Stimulated activated CD4-positive, alpha-beta T cell treated with anti-CD3 and anti-CD28 coated beads, Interleukin-1b, Interleukin-23, amount 100 ng/mL, for 1 hour (primary cell): ENCODE measurements at places on chromosomes 2 and 18.

DNA sequence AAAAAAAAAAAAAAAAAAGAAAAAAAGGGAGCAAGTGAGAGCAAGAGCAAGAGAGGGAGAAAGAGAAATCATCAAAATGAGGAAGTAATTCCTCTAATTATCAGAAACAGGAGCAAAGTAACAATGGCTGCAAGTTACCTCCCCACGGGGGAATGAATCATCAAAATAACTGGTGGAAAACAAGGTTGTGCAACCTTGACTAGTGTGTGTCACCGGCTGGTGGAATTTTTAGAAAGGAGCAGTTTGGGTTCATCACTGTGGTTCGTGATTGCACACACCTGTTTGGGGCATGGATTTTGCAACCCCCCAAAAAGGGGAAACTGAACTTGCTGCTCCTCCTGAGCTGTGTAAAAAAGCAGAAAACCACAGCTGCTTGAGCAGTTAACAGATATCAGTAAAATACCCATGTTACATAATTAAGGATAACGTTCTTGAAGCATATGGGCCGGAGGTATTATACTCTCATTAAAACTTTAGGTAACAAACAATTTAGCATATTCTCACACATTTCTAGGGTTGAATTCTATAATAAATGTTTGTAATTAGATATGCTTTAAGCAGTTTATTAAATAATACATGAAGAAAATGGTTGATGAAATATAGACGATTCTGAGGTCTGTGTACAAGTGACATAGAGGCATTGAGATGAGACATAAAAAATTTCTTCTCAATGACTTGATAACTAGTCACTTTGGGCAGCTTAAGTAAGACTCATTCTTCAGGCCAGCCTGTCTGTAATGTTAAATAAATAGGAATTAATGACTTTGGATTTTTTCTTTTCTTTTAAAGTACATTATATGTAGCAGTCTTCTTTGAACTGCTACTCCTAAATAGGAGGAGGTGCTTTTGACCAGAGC is 184.2 kb upstream of the ZEB2 start:
- DNase-seq = no peak

GRCh38 chr2:48736251-48736650 is 19.3 kb downstream of the LHCGR start:
- DNase-seq = no peak

DNA sequence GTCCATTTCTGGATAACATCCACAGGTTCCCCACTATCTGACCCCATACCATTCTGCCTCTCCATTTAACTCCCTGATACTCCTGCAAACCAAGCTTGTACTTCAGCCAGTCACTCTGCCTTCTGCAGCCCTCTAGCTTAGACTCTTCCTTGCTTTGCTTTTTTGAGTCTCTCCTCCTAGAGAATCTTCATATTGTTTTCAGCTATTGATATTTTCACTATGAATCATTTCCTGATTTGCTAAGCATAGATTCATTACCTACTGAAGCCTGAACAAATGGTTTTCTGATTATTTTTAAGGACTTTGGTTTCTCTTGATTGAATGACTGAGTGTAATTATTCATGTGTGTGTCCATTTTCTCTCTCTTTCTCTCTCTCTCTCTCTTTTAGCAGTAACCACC is 2102.3 kb upstream of the CELF4 start:
- no peak for DNase-seq

GRCh38 chr2:134081238-134081938 is 172.5 kb upstream of the MGAT5 start:
- no peak for DNase-seq

- DNase-seq = no peak
Measured at GRCh38 chr18:8552151-8552550, 57.1 kb upstream of the RAB12 start.
